Cardiac septum (tissue), 1 donor: ENCODE measurements at places on chromosomes 11 and 22. TPM values are rescaled to one million over a fixed set of nuclear protein-coding genes. Genes with fewer than 3 reads are reported as not detected.

The TSSK2 gene
- total RNA-seq = not detected

The CCDC116 gene
- total RNA-seq = 0.43 TPM

The POU2F3 gene
- not detected for total RNA-seq

The SLC22A12 gene
- total RNA-seq = not detected

The OOSP2 gene
- total RNA-seq = not detected

The PAX6 gene
- total RNA-seq = 0.46 TPM

The DDX25 gene
- total RNA-seq = not detected

The RIMBP3B gene
- 0.08 TPM for total RNA-seq

The FAM168A gene
- 29.5 TPM for total RNA-seq

The SYTL2 gene
- 14.2 TPM for total RNA-seq

The CD3D gene
- total RNA-seq = 0.62 TPM

The OR5T1 gene
- total RNA-seq = not detected

The CSNK2A3 gene
- 1.6 TPM for total RNA-seq

The VPREB1 gene
- total RNA-seq = not detected
